ENCODE measurements at places on chromosomes 11 and 22.

DNA sequence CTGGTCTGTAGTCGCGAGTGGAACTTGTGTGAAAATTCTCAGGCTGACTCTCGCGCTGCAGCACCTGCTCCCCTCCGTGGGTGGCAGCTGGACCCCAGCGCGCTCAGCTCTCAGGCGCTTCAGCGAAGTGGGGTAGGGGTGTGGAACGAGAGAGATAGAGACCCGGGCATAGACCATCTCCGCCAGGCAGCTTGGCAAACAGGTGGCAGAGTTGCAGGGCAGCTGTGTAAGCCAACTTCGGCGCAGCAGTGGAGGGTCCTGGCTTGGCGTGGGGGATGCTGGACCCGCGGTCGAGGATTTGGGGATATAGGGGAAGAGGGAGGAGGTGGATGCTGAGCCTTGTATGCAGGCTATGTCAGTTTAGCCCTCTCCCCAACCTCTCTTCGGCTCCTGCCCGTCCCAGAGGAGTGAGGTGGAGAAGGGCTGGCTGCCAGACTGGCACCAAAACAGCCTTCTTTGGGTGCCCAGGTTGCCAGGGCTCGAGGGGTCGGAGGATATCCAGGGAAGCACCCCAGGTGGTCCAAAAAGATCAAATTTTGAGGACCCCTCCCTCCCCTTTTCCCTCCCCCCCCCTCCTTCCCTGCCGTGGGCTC is 746 bp upstream of the CALCB start:
- no peak for DNase-seq

GRCh38 chr11:28704801-28705200 is 596.6 kb downstream of the METTL15 start:
- no peak for DNase-seq

DNA sequence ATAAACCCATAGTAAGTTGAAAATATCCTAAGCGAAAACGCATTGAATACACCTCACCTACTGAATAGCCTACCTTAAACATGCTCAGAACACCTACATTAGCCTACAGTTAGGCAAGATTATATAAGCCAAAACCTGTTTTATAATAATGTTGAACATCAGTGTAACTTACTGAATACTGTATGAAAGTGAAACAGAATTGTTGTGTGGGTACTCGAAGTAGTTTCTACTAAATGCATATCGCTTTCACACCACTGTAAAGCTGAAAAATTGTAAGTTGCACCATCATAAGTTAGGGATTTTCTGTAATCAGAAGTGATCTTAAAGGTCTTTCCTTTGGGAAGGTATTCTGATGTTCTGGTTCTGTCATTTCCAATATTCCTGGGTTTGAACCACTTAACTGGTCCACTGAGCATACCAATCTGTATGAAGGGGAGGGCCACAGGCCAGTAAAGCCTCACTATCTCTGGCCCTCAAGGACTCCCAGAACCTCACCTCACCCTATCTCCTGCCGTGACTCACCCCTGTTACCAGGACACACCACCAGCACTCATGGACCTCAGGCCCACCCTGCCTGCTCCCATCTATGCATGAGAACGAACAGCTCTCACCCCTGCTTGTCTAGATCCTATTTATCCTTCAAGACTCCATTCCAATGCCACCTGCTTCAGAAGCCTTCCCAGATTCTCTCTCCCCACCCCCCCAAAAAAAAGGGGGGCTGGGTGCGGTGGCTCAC is 70.0 kb downstream of the NAT10 start:
- no peak for DNase-seq

GRCh38 chr11:17240780-17241179 is 33.0 kb upstream of the PIK3C2A start:
- no peak for DNase-seq

GRCh38 chr11:104275992-104276391 is 112.0 kb upstream of the PDGFD start:
- peak; percentile 90 for DNase-seq

GRCh38 chr11:83047515-83048225 is 24.0 kb downstream of the RAB30 start:
- DNase-seq, result no peak
